ENCODE measurements at places on chromosomes 6 and 20.

DNA sequence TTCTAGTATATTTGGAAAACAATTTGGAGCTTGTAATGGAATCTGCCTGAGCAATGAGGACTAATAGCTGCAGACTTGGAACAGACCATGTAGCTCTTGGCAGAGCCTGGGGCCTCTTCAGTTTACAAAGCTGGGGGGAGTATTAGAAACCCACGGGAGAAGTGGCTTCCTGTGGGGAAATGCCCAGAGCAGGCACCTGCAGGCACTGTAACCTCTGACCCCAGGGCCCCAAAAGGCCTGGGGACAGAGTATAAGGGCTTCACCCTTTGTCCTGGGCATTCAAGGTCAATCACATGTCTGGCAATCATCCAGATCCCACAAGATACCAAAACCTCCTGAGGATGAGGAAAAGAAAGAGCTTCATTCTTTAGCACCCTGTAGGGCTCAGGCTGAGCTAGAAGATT lies 19.4 kb downstream of the PKIG start:
- peak; percentile 93 for DNase-seq

- no peak for DNase-seq
Measured at GRCh38 chr20:64077876-64078551, 1.3 kb downstream of the RGS19 start.

DNA sequence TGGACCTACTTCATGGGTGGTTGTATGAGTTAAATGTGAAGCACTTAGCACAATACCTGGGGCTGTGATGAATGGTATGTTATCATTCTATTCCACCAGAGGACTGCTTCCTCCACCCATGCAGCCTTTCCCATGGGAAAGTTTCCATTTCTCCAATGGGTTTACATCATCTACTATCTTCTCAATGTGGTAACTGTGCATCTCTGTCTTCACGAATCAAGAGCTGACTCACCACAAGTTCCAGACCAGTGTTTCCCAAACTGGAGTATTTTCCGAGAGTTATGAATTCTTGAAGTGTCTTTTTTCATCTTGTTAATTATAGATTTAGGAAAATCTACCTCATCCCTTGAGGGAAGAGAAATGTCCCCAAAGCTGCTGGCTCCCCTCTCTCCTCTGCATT lies 182.8 kb downstream of the UNC5CL start:
- DNase-seq = no peak

GRCh38 chr6:161772176-161772575 lies 498.3 kb upstream of the AGPAT4 start:
- no peak for DNase-seq

DNA sequence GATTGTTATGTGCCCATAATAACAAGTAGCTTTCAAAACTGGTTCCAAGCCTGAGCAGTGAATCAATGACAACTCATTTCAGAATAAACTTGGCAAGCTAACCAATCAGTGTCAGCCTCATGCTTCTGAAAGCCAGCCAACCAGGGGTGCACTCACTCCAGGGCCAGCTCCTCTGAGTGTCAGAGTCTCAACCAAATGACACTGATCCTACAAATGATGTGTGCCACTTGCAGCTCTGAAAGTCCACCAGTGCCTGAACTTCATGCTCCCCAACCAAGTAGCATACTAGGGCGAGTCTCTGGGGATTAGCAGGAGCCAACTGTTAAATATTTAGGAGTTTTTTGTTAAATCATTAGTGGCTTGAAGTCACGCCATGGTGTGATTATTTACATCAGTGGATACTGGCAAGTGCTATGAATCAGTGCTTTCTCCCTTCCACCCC lies 4.5 kb downstream of the IYD start:
- DNase-seq = no peak

DNA sequence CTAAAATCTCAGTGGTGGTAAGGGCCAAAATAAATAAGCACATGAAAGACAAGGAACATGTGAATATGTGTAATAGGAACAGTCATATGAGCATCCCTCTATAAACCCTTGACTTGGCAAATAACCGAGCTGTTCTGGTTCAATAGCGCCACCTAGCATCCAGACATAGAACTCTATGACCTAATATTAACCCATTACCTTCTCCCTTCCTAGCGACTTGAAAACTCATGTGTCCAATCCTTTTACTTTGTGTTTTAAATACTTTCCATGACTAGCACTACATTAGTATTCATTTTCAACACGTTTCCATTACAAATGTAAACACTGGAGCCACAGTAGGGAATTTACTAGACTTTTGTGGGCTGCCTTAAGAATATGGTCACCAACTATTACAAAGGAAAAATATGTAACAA lies 279.7 kb downstream of the UST start:
- DNase-seq = peak; percentile 81

GRCh38 chr6:117483645-117484016 lies 1.2 kb downstream of the DCBLD1 start:
- DNase-seq = peak; percentile 25

GRCh38 chr20:24939036-24939435 lies 10.0 kb upstream of the CST7 start:
- no peak for DNase-seq

- no peak for DNase-seq
Measured at GRCh38 chr20:63354636-63355350, 6.4 kb downstream of the CHRNA4 start.

DNA sequence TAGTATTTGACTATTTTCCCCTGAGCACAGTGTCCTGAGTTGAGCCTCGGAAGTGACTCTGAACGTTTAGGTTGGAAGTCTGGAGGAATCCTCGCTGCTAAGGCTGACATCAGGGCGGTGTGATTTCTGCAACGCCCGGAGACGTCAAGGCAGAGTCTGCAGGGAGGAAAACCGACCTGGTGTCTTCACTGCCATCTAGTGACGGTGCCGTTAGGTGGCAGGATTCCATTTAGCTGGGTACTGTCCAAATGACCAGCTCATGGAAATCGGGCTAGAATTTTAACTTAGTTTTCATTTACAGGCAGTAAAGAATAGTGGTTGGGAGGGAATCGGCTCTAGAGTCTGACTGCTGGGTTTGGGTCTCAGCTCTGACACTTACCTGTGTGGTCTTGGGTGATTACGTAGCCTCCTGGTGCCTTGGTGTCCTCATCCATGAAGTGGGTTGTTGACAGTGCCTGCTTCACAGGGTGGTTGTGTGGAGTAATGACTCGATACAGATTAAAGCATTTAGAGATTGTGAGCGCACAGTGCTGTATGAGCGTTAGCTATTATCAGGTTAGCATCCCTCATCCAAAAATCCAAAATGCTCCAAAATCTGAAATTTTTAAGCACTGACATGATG lies 35.0 kb downstream of the FOXF2 start:
- peak; percentile 19 for DNase-seq

DNA sequence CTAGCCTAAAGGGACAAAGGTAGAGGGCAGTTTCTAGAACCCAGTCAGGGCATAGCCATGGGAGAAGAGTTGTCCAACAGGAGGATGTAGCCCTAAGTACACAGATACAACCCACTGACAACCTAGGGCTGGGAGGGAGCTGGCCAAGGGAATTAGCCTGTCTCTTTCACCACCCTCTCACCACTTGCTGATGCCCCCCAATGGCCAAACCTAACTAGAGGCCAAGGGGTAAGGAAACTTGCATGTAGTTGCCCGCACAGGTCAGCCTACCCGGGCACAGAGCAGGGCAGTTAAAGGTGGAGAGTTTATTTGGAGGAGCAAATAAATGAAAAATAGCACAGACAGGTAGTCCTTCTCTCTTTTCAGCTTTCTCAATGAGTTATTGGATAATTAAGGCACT lies 143.3 kb downstream of the LRFN2 start:
- no peak for DNase-seq

DNA sequence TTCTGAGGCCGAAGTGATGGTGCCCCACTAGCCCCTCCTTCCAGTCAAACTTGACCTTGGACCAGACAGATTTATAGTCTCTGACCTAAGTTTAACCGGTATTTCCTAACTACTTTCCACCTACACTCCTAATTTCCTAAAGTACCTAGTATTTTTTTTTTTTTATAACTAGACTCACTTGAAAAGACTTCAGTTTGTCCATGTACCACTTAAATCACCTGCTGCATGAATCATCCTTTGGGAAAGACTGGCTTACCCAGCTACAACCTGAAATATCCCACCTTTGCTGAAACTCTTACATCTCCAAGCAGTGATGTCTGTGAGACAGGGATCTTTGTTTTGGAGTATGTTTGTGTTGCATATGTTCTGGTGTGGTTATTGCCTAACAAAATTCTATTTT lies 71.1 kb downstream of the ZDHHC14 start:
- no peak for DNase-seq

DNA sequence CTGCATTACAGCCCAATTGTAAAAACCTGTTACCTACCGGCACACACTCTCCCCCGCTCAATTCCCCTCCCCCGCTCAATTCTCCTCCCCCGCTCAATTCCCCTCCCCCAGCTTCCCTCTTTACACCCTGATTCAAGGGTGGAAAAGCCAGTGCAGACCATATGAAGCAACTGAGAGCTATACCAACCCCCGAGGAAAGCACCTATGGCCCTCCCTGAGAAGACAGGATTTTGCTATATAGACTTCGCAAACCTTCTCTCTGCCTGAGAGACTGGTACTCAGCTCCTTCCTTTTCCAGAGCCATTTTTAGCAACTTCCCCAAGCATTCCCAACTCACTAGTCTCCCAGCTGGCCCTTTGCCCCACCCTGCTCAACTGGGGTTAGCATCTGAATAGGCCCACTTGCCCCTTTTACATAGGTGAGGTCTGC lies 7.6 kb downstream of the GNAS-AS1 start:
- DNase-seq = no peak

DNA sequence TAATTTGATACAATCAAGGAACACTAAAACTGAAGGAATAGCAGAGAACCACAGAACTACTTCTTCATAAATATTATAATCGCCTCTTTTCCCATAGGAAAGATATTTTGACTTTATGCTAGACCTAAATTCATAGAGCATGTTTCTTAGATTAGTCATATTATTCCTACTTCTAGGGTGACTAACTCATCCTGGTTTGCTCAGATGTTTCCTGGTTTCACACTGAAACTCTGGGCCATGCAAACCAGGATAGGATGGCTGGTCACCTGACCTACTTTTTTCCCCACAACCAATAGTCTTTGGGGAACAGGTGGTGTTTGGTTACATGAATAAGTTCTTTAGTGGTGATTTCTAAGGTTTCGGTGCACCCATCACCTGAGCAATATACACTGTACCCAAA lies 42.8 kb downstream of the MMS22L start:
- DNase-seq = no peak

DNA sequence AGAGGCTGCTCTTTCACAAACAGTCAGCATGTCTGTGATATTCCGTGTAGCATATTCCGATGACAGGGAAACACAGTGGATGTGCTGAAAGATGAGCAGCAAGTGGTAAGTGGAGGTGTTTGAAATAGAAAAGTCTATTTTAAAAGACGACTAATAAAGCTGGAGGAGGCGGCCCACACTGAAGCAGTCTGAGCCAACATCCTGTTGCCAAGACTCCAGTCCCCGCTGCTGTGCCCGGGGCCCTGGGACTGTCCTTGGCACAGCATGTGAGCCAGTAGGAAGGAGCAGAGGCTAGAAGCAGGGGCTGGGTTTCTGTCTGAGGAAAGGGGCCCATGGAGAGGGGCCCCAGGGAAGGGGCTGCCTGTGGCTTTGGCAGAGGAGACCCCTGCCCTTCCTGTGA lies 351.5 kb upstream of the CHD6 start:
- DNase-seq = no peak

- DNase-seq = no peak
Measured at GRCh38 chr6:149450679-149451375, 34.0 kb downstream of the ZC3H12D start.

- DNase-seq = peak; percentile 52
Measured at GRCh38 chr6:3324262-3324942, 65.7 kb downstream of the PSMG4 start.

- no peak for DNase-seq
Measured at GRCh38 chr6:143698759-143699429, 21.1 kb downstream of the PHACTR2 start.

DNA sequence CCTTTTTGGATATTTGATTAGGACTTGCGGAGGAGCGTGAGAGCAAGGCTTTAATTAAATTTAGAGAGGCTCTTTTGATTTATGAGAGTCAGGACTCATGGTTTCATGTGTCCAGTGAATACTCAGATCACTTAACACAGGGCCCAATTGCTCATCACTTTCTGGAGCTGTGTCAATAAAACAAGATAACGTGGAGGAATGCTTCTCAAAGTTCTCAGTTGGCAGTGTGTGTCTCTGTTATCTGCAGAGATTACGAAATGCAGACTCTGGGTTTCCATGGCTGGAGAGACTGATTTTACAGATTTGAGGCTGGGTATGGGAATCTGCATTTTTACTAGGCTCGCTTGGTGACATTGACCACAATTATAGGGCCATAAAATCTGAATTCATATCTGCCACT lies 335.8 kb upstream of the FLRT3 start:
- peak; percentile 12 for DNase-seq

GRCh38 chr20:63484651-63485403 lies 12.4 kb upstream of the KCNQ2 start:
- DNase-seq = no peak

GRCh38 chr20:47276851-47277534 lies 79.5 kb downstream of the ZMYND8 start:
- DNase-seq = peak; percentile 68

- no peak for DNase-seq
Measured at GRCh38 chr6:170459451-170459850, 93.7 kb downstream of the PSMB1 start.

- no peak for DNase-seq
Measured at GRCh38 chr6:149045404-149045803, 272.1 kb upstream of the TAB2 start.
